ENCODE measurements at places on chromosomes 7 and 10.
A peak's percentile ranks its signal among the peaks of the same experiment; 100 is the strongest.

DNA sequence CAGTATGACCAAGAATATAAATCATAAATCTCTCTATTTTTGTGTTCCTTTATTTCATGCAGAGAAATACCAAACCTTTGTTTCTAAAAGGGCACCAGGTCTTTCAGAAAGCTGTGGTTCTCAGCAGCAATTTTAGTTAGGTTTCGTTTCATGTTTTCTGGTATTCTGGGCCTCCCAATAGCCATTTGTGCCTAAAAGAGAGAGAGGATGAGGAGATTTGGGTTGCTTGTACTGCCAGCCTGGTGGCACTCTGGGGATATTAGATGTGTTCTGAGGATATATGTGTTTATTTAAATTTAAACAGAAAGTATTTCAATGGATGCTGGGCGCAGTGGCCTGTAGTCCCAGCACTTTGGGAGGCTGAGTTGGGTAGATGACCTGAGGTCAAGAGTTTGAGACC lies 471.7 kb downstream of the AUTS2 start:
- no peak for DNase-seq

DNA sequence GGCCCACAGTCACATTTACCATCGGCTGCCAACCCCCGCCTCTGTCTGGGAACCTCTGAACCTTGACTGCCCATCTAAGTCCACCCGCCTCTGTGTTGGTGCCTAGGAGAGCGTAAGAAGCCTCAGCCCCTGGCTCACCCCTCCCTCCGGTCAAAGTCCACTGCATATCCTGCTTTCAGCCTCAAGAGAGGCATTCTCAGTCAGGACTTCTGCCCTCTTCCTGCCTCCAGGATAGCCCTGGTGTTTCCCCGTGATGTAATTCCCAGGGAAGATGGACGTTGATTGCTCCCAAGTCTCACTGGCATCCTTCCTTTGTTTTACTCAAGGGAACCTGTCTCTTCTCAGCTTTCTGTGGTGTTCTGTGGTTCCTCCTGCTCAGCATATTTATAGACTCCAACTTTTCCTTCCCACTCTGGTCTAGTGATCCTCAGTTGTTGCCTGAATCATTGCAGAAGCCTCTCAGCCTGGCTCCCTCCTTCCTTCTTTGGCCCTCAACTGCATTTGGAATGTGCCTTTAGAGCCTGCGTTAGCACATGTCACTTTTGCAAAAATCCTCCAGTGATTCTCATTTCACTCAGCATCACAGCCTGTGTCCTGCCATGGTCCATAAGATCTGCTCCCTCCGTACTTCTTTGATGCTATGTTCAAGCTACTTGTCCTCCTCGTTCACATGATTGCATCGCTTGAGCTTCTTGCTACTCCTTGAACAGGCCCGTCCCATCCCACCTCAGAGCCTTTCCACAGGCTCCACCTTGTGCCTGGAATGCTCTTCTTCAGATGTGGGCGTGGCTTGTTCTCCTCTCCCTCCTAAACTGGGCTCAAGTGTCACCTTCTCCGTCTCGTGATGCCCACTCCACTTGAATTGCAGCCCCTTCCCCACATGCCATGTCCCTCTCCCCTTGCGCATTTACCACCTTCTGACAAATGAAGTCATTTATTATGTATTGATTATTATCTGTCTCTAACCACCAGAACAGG lies 124.2 kb downstream of the PLPP4 start:
- DNase-seq = peak; percentile 95

DNA sequence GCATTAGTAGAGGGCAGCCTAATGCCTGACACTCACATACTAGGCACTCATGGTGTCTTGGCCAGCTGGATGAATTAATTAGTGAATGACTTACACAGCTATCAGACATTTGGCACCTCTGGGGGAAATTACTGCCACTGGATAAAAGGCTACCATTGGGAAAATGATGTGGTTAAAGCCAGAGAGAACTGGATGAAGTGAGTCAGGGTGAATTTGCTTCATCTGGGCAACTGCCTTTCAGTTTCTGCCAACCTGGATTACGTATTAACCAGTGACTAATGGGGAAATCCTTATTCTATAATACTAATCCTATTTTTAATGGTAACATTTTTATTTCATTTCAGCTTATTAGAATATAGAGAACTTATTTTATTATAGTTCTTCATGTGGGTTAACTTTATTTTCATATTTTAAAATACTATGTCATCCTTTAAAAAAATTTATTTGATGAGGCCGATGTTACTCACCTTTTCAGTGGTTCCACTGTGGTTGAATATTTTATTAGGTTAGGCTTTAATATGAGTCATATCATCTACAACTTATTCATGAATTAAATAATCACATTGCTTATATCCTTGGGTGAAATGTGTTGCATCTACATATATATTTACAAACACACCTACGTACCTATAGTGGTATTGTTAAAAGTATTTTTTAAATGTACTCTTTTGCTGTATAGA lies 85.6 kb upstream of the CAPZA2 start:
- peak; percentile 99 for DNase-seq

- DNase-seq = peak; percentile 83
Observed at GRCh38 chr7:45402480-45403218, 171.5 kb upstream of the ADCY1 start.

GRCh38 chr7:28661826-28662595 lies 249.7 kb downstream of the CREB5 start:
- no peak for DNase-seq

DNA sequence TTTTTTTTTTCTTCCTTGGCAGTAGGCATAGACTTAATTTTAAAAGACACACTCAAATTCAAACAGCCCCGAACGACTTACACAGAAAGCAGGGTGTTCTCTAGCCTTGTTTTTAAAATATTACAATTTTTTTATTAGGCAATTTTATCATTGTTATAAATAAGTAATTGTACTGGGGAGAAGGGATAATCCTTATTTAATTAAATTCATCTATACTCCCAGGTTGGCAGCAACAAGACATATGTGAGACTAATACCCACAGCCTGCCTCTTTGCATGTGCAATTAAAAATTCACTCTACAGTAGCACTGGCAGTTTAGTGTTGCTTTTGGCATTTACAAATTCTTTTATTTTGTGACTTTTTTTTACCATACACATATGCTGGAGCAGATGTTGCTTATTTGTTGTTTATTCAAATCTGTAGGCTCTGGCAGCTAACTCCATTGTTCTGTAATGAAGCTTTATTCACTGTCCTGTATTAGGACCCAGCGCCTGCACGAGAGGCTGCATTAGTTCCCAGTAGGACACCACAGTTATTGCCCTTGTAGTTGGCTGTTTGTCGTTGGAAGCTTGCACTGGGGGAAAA lies 84.9 kb upstream of the PPP1R17 start:
- DNase-seq = no peak

- DNase-seq = no peak
Observed at GRCh38 chr7:99406557-99406956, 1.8 kb downstream of the PDAP1 start.

DNA sequence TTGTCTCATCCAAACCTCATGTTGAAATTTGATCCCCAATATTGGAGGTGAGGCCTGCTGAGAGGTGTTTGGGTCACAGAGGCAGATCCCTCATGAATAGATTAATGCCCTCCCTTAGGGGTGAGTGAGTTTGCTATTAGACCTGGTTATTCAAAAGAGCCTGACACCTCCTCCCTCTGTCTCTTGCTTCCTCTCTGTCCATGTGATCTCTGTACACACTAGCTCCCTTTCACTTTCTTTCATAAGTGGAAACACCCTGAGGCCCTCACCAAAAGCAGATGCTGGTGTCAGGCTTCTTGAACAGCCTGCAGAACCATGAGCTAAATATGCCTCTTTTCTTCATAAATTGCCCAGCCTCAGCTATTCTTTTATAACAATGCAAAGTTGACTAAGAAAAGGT lies 447.1 kb downstream of the MDFIC start:
- no peak for DNase-seq

- no peak for DNase-seq
Observed at GRCh38 chr7:100371561-100372171, 1.6 kb upstream of the PILRA start.

- DNase-seq = peak; percentile 64
Observed at GRCh38 chr7:77759294-77759889, 38.8 kb downstream of the TMEM60 start.

DNA sequence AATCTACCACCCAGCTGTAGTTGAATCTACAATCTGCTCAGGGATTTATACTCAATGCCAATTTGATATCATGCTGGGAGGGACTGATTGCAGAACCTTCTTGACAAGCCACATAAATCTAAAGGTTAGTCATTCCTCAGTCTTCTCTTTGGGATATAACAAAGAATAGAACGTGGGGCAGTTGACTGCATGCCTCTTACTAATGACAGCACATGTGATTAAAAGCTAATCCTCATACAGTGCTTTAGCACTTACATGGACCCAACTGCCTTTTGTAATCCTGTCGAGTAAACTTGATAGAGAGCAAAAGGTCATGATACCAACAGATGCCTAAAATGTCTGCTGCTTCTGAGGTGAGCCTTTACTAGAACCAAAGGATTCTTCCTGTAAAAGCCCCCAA lies 12.3 kb downstream of the KLHL7 start:
- DNase-seq = peak; percentile 34

DNA sequence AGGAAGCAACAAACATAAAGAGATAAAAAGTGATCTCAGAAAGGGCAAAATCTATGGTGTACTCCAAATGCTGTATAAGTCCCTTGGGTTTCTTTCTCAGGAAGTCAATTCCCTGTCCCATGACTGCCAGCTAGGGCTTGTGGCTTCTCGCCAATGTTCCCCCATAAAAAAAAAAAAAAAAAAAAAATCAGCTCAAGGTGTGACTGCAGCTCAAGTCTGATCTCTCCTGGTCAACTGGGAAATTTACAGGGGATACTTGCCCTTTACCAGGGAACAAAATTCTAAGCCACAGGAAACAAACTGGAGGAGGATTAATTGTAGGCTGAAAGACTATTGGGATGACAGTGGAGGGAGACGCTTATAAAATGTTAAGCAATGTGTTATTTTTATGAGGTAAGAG lies 76.0 kb downstream of the PCGF5 start:
- DNase-seq = peak; percentile 52

DNA sequence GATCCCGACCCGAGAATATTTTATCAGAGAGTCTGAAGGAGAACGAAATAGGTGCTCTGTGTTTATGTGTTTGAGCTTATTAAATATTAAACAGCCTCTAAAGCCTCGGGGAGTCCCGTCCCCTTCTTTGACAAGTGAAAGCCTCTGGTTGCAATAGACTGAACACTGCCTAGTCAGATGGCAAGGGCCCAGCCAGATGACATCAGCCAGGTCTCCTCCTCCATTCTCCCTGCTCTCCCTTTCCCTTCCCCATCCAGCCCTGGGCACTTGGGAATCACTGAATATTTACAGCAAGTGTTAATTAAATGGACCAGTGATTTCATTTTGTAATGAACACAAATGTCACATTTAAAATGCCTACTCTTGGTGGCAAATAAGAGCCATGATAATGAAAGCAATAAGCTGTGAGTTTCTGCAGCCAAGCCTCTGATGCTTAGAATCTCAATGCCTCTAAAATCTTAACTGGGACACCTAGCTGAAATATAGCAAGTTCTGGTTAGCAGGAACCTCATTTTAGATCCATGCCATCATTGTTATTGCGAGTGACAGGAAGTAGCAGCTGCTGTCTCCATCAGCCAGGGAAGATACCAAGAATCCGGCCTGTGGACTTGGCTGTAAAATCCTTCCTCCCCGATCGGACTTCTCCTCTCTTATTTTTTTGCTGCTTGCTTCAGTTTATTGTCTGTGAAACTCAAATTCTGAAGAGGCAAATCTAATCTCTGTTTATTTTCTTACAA lies 202.1 kb downstream of the PRPF18 start:
- DNase-seq = no peak

DNA sequence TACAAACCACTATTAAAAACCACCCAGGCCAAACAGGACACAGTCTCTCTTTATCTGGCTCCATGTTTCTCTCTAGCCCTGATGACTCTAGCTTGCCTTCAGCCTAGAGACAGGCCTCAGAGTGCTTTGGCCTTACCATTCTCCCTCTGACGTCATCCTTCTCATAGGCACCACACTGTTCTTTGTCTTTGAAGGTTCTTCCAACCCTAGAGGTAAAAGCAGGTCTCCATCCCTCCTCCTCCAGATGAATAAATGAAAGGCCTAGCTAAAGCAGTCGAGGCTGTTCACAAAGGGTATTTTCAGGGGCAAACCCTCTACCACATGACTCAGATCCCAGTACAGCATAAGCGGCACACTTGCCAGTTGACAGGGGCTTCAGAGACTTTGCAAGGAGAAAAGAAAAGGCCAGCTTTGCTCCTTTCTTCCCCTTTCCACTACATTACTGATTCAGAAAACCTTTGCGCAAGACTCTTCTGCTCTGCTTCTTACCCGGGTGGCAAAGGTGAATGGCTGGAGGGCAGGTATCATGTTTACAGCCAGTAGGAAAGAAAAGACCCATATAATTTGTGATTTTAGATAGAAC lies 14.8 kb downstream of the NFE2L3 start:
- DNase-seq = peak; percentile 64

- DNase-seq = no peak
Observed at GRCh38 chr10:1745780-1746456, 8.6 kb upstream of the ADARB2 start.

GRCh38 chr7:128833148-128833945 lies 3.1 kb downstream of the FLNC start:
- DNase-seq = peak; percentile 66

GRCh38 chr7:127650847-127651555 lies 993 bp upstream of the SND1 start:
- peak; percentile 47 for DNase-seq

DNA sequence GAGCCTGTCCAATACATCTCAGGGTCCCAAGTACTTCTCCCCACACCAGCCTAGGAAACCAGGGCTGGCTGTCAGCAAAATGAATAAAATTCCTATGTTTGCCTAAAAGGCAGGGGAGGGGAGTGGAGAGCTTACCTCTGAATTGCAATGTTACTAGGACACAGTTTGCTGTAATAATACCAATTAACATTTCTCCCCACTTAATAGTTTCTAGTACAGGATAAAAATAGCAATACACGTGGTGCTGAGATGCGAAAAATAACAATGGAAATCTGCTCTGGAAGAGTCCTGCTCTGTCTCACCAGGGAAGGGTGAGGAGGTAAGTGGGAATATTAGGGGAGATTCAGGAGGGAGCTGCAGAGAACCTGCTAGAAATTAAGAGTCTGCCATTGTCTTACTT lies 112.3 kb downstream of the PLXNA4 start:
- no peak for DNase-seq

- DNase-seq = no peak
Observed at GRCh38 chr7:34168013-34168412, 262.7 kb downstream of the BMPER start.

- DNase-seq = no peak
Observed at GRCh38 chr10:69494626-69495558, 43.6 kb downstream of the TSPAN15 start.

DNA sequence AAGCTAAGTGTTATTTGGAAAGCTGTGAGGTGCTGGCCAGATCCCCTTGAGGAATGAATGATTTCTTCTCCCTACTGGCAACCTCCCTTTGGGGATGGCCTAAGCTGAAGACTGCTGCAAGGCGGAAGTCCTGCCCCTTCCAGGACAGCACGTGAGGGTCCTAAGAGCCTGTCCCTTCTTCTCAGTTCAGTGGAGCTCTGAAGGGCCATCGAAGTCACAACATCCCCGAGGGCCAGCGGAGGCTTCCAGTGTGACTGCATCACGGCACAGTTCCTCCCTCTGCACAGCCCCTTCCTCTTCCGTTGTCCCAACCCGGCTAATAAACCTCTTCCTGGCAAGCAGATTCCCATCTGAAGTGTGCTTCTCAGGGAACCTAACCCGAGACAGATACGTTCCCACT lies 43.7 kb downstream of the RNF32 start:
- DNase-seq = no peak
